ENCODE measurements at places on chromosomes 7 and 10.
A peak's percentile ranks its signal among the peaks of the same experiment; 100 is the strongest.

- DNase-seq, result no peak
These were observed 9.0 kb downstream of the EMX2 start for GRCh38 chr10:117551330-117552155.

- DNase-seq, result no peak
These were observed 361.1 kb upstream of the IGFBP3 start for GRCh38 chr7:46282155-46282554.

- no peak for DNase-seq
These were observed 6.2 kb downstream of the OPALIN start for GRCh38 chr10:96352582-96352981.

DNA sequence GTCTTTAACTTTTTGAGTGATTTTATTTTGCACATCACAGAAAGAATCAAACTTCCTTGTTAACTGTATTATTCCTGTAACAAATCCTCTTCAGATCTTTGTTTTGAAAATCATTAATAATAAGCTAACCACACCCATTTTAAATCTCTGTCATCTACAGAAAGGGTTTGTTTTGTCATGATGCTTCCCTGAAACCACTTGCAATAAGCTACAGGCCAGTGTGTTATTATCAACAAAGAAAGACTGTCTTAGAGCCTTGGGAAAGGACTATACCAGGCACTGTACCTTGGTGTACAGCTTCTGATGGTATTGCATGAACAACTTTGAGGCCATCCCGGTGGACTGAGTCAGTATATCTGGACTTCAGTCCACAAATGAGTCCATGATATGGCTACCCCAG is 145.3 kb upstream of the FAM3C start:
- DNase-seq, result no peak

- DNase-seq, result peak; percentile 74
These were observed 19.0 kb upstream of the PFKP start for GRCh38 chr10:3048119-3049019.

DNA sequence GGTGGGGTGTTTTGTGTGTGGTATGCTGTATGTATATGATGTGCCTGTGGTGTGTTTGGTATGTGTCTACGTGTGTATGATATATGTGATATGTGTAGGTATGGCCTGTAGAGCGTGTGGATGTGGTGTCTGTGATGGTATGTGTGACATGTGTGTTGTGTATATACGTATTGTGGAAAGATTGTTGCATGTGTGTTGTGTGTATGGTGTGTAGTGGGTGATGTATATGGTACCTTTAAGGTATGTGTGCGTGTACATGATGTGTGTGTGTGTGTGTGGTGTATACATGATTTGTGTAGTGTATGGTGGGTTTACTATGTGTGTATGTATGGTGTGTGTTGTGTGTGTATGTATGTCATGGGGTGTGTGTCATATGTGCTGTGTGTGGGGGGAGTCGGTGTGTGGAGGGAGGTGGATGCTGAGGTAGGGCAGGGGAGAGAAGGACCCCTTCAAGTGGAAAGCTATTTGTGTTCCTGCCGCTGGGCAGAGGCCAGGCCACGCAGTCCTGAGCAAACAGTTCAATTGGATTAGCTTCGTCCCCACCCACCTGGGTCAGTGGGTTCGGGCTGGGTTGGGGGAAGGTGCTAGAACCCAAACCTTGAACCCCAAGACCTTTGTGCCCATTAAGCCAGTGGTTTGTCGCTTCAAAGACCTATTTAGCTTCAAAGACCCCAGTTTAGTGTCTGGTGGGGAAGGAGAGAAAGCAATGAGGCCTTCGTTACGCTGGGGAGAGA is 1.9 kb upstream of the TRPV6 start:
- DNase-seq, result no peak
